Mucosa of descending colon (tissue), 3 donors: ENCODE measurements at places on chromosomes 2 and 18.
A peak's percentile ranks its signal among the peaks of the same experiment; 100 is the strongest.

DNA sequence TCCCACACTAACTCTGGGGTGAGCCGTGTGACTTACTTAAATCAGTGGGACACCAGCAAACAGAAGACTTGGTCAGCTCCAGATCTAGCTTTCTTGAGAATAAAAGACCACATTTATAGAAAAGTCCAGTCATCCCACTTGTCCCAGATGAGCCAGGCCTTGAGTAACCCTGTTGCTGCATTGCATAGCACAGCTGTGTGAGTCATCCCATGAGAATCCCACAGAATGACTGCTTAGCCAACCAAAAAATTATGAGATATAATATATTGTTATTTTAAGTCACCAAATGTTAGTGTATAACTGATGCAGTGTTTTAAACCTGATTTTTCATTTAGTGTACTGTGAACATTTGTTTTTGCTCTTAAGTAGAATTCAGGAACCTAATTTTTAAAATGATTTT, 94.2 kb upstream of the FSHR start:
- no peak for DNase-seq

DNA sequence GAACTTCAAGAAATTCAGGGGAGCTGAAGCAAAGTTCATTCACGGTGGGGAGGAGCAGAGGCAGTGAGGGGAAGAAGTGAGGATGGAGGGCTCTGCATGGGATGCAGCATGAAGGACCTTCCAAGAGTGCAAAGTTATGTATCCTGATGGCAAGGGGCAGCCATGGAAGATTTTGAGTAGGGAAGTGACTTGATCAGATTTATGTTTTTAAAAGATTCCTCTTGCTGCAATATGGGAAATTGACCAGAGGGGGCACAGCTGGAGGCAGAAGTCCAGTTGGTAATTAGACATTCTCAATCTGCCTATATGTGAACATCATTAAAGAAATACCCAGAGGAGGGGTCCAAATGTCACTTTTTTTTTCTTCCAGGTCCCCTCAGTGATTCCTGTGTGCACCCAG, 21.5 kb upstream of the ANXA4 start:
- DNase-seq: no peak

DNA sequence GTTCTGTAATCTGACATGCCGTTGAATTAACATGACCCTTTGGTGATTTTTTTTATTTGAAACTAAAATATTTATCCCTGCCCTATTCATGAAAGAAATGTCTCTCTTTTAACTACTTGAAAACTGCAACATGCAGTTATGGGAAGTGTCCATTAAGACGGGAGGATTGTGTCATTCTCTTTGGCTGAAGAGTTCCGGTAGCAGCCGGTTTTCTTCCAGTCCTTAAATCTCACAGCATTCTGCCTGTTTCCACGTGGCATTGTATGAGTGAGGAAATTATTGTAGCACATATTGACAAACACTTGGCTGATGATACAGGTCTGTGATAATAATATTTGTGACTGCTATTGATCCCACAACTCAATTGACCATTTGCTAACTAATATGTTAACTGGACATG, 509.6 kb upstream of the POU3F3 start:
- DNase-seq: no peak

GRCh38 chr2:186962085-186962747, 113.2 kb upstream of the ZSWIM2 start:
- no peak for DNase-seq

GRCh38 chr2:126733795-126734194, 77.8 kb downstream of the GYPC start:
- no peak for DNase-seq

GRCh38 chr18:39454866-39455265, 1889.3 kb upstream of the CELF4 start:
- DNase-seq: no peak

- DNase-seq: no peak
These were observed 10.0 kb downstream of the FLACC1 start for GRCh38 chr2:201347138-201347537.

GRCh38 chr2:45068571-45069140, 59.4 kb upstream of the SIX2 start:
- no peak for DNase-seq

- no peak for DNase-seq
These were observed 13.5 kb downstream of the RFX8 start for GRCh38 chr2:101461381-101461780.

GRCh38 chr2:128505150-128505490, 186.5 kb upstream of the HS6ST1 start:
- no peak for DNase-seq

DNA sequence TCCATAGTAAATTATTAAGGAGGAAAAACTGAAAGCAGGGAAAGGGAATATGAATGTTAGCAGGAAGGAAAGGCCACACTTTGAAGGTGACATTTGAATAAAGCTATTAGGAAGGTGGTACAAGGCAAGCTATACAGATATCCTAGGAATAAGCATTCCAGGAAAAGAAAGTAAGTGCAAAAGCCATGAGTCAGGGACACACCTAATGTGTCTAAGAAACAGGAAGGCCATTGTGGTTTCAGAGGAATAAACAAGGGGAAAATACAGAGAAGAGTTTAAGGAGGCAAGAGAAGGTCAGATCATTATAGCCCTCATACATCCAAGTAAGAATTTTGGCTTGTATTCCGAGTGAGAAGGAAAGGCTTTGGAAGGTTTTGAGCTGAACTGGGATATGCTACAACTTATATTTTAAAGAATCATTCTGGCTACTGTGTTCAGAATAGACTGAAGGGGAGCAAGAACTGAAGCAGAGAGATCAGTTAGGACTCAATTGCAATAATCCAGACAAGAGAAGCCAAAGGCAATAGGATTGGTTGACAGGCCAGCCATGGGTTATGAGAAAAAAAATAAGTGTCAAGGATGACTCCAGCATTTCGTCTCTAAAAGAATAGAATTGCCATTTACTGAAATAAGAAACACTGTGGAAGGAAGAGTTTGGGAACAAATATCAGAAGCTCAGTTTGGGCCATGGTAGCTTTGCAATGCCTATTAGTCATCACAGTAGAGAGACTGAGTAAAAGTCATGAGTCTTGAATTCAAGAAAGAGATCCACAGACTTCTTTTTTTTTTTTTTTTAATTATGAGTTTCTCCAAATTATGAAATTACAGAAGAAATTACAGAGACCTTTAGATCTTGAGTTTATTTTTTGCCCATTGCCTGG, 11.3 kb downstream of the RAD51AP2 start:
- no peak for DNase-seq

DNA sequence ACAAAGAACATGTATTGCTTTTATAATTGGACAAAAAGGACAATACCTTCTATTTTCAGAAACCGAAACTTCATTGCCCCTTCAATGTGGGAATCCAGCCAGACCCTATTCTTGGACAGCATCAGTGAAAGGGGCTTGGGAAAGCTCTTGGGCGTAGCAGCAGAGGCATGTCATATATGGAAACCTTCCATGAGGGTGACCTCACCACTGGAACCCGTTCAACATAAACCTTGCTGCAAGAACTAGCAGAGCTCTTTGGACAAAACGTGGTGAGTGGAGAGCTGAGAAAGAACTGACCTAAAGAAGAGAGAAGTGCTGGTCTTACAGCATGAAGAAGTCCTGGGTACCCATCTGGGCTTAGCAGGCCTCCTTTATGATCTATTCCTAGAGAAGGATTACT, 22.7 kb upstream of the ACTG2 start:
- peak; percentile 59 for DNase-seq

GRCh38 chr2:198807131-198807530, 650.6 kb downstream of the SATB2 start:
- DNase-seq: no peak

GRCh38 chr2:158923180-158923594, 45.3 kb upstream of the TANC1 start:
- DNase-seq: no peak

DNA sequence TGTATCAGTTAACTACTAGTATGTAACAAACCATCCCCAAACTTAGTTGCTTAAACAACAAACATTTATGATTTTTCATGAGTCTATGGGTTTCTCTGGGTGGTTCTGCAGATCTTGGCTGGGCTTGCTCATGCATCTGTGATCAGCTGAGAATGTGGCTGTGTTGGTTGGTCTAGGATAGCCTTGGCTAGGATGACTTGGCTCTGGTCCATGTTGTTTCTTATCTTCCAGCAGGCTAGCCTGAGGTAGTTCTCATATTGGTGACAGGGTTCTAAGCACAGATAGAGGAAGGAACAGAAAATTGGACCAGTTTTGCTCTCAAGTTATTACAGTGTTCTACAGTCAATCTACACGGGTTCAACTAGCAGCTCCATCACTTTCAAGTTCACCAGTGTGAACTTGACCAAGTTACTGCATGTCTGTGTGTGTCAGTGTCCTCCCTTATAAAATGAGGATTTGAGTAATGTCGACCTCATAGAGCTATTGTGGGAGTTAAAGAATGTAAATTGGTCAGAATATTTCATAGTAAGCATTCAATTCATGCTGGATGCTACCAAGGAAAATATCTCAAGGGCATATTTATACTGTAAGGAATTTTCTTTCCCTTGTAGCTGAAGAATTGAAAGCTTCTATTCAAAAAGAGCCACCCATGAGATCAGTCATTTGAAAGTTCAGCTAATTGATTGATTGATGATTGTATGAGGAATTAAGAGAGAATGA, 65.3 kb downstream of the MYO3B start:
- no peak for DNase-seq

DNA sequence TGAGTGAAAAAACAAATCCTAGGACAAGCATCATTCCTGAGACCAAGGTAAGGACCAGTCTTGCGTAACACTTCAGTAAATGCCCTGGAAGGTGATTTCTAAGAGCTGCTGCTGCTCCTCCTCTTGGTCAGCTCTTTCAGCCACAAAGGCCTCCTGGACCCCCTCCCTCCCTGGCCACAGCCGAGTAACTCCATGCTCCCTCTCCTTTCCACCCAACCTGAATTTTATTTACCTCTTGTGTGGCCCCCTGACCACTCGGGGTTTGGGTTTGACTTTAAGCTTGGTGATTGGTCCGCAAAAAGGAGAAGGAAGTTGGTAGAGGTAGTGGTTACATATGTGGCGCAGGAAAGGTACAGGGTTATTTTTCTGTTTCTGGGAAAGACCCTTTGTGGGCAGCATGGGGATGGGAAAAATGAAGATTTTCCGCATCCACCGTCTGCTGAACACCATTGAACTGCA, 9.2 kb downstream of the HTRA2 start:
- DNase-seq: no peak

DNA sequence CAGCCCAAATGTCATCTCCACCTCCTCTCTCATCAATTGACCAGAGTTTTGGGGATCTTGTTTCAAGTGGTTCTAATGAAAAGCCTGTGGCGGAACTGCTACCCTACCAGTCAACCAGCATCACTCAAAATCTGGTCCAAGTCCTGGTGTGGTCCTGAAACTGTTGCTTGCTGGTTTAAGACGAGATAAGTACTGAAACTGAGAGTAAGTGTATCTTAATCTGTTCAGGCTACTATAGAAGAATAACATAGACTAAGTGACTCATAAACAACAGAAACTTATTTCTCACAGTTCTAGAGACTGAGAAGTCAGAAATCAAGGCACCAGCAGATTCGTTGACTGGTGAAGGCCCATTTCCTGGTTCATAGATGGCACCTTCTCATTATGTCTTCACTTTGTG, 879 bp upstream of the GALNT5 start:
- no peak for DNase-seq

- no peak for DNase-seq
These were observed 9.1 kb downstream of the IDH1 start for GRCh38 chr2:208245746-208246145.

- no peak for DNase-seq
These were observed 863.7 kb downstream of the EPHA4 start for GRCh38 chr2:220708366-220708765.

- no peak for DNase-seq
These were observed 263.2 kb downstream of the CMPK2 start for GRCh38 chr2:6602471-6602870.
